A549 treated with DMSO at 1 μM for 4 hours (cell line): ENCODE measurements at places on chromosomes 2 and 18. TPM values are rescaled to one million over a fixed set of nuclear protein-coding genes. Genes with fewer than 3 reads are reported as not detected.

EVA1A gene
- 12.6 to 14.0 TPM (median 12.7 TPM) in 5 replicates for total RNA-seq

SERPINB7 gene
- total RNA-seq = 1.5 to 2.9 TPM (median 2.9 TPM) in 5 replicates

PSMD1 gene
- total RNA-seq = 109 to 124 TPM (median 118 TPM) in 5 replicates

SKOR2 gene
- total RNA-seq = not detected in 5 replicates

KCNIP3 gene
- 0.89 to 2.1 TPM (median 1.6 TPM) in 5 replicates for total RNA-seq

NEB gene
- total RNA-seq = 0.14 to 0.31 TPM (median 0.18 TPM) in 5 replicates

OTX1 gene
- 2.6 to 4.3 TPM (median 3.8 TPM) in 5 replicates for total RNA-seq

IL37 gene
- not detected in 5 replicates for total RNA-seq

PRKAG3 gene
- not detected in 5 replicates for total RNA-seq

C2orf80 gene
- total RNA-seq = not detected in 5 replicates

FHOD3 gene
- total RNA-seq = 2.3 to 2.8 TPM (median 2.4 TPM) in 5 replicates

RGPD3 gene
- 0.12 to 0.28 TPM (median 0.16 TPM) in 5 replicates for total RNA-seq

BOLL gene
- total RNA-seq = not detected in 5 replicates

MYOM1 gene
- total RNA-seq = 0.11 to 0.22 TPM (median 0.15 TPM) in 5 replicates
